ENCODE measurements at places on chromosomes 12 and 14.

GRCh38 chr14:64838656-64839055 is 41.1 kb downstream of the SPTB start:
- no peak for DNase-seq

- no peak for DNase-seq
Observed at GRCh38 chr14:44640416-44640815, 133.3 kb upstream of the FSCB start.

DNA sequence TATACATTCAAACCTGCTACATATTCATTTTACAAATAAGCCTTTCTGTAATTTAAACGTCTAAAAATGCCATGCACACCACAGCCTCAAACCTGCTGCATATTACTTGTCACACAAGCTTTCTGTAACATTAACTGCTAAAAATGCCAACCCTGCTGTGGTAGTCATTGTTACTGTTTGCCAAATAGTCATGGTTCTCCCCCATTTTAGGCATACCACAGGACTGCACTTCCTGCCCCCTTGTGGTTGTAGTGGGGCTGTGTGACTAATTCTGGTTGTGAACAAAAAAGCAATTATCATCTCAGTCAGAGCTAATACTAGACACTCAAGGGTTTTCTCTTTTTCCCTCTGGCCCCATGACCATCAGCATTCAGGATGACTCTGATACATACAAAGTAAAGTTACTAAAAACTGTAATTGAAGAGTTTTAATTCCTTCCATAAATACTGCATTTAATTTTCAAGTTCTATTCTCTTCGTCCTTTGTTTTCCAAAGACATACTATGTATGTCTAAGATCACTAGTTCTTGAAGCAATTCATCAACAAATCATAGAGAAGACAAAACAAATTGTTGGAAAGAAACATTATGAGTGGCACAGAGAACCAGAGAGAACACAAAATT is 5.7 kb upstream of the SLC35F4 start:
- no peak for DNase-seq

DNA sequence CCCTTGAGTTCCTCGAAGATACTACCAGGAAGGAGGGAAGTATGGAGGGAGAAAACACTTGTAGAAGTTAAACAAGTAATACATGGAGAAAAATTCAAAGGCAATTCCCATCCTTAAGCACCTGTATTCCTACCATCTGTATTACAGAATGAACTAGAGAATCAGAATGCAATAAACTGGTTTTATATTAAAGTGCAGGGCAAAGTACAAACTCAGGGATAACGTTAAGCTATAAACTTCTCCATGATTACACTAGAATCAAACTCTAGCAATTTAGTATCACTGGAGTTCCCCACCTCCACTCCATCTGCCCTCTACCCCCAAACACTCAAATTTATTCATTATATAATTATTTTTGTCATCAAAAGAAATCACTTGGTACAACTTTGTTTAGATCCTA is 13.1 kb downstream of the PAWR start:
- no peak for DNase-seq

DNA sequence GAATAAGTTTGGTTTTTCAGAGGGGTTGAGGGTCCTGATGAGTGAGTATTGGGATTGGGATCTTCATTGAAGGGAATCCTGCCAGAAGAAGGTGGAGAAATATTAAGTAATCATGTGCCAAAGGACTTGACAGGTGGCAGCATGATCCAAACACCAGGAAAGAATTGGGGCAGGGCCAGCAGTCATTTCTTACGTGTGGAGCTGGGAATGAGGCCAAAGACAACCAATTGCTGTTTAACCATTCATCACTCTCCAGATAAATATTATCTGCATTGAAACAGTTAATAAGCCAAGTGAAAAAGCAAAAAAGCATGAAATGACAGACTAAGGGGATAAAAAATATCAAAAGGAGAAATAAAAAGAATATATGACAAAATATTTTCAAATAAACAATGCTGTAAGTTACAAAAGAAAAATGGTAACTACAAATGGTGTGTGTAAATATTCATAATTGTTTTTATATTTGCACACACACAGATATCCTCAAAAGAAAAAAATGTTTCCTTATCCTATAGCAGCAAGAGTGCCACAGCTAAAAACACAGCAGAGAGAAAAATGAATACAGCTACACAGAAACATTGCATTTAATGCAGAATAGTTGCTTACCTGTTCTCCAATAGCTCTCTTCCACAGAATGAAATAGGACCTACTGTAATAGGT is 26.2 kb downstream of the C2CD5 start:
- no peak for DNase-seq

DNA sequence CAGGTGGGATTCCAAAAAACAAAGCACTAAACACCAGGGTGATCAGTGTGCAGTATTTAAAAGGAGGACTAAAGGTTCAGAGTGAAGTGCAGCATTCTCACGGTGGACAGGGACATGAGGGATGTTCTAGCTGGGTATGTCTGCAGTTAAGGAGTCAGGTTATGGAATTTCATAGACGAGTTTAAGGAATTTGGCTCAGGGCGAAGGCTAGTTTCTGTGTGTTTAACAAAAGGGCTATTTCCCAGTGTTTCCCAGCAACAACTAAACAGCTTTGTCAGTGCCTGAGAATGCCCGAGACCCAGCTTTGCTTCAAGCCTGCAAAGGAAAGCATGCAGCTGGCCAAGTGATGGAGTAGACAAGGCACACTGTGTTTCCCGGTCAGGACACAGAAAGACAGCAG is 7.0 kb downstream of the KRT1 start:
- DNase-seq, result no peak

GRCh38 chr14:54121466-54122027 is 164.9 kb upstream of the BMP4 start:
- no peak for DNase-seq

DNA sequence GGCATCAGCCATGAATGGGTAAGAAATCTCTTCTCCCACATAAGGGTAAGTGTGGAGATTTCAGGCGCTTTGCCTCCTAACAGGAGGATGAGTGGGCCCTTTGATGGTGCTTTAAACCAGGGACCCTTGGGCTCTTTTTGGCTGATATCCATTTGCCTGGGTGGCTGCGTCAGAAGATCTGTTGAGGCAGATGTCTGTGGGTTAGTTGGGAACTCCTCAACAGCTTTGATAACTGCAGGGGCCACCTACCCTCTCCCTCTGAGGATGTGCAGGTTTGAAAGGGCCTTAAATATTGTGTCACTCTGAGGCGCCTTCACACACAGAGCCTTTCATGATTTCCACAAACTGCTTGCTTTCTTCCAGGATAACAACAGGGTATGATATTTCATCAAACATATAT is 210.7 kb downstream of the PPM1H start:
- DNase-seq, result no peak

GRCh38 chr12:51321882-51322281 is 2.1 kb downstream of the BIN2 start:
- DNase-seq, result no peak

- DNase-seq, result no peak
Observed at GRCh38 chr12:64450057-64450640, 1.8 kb upstream of the TBK1 start.

DNA sequence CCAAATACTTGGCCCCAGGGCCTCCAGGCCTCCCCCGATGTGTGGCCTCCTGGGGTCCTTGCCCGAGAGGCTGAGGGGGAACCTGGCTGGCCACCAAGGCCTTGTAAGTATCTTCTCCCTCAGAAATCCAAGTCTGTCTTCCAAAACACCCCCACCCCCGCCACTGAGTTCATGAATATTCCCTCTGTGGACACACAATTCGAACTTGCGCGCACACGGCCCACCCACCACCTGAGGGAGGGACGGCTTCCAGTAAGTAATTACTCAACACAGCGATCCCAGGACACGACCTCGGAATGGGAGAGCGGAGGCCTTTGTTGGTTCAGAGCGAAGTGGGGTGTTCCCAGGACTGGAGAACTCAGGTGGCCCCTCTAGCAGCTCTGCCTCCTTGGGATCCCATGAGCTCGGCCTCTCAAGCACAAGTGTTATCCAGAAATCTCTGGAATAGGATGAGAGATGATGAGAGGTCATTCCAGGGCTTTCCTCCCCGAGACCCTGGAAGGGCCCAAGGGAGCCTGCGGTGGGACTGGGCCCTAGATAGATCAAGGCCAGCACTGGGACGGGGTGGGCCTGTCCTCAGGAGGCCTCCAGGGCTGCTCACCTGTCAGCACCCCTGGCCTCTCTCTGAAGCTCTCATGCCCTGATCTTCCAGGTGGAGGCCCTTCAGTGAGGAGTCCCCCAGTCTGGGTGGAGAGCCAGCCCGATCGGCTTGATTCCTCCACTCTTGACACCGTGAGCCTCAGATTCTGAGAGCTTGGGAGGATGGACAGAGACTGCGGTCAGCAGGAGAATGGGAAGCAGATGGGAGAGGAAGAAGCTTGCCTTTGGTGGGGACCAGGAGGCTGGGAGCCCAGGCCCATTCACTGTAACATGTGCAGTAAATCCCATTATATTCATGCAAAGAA is 219.0 kb upstream of the RTL1 start:
- DNase-seq, result no peak

GRCh38 chr14:75842551-75842950 is 139.2 kb downstream of the TGFB3 start:
- no peak for DNase-seq

DNA sequence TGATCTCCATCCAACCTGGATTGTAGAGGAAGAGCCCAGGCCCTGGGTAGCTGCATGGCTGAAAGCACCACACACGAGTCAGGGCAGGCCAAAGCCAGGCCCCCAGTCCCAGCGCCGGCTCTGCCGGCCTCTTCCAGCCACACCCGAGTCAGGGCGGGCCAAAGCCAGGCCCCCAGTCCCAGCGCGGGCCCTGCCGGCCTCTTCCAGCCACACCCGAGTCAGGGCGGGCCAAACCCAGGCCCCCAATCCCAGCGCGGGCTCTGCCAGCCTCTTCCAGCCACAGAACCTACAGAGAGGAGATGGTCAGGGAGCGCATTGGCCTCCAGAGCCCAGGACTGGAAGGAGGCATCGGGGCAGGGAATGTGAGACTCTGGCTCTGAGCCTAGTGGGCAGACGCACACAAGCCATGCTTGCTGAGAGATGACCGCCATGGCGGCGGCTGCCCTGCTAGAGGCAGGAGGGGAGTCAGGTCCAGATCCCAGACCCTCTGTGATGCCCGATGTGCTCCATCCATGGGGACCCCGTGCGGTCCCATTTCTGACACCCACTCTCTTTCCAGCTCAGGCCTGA is 30.2 kb downstream of the BEGAIN start:
- DNase-seq, result no peak

GRCh38 chr14:68661226-68662225 is 131.3 kb downstream of the ZFP36L1 start:
- DNase-seq, result no peak

DNA sequence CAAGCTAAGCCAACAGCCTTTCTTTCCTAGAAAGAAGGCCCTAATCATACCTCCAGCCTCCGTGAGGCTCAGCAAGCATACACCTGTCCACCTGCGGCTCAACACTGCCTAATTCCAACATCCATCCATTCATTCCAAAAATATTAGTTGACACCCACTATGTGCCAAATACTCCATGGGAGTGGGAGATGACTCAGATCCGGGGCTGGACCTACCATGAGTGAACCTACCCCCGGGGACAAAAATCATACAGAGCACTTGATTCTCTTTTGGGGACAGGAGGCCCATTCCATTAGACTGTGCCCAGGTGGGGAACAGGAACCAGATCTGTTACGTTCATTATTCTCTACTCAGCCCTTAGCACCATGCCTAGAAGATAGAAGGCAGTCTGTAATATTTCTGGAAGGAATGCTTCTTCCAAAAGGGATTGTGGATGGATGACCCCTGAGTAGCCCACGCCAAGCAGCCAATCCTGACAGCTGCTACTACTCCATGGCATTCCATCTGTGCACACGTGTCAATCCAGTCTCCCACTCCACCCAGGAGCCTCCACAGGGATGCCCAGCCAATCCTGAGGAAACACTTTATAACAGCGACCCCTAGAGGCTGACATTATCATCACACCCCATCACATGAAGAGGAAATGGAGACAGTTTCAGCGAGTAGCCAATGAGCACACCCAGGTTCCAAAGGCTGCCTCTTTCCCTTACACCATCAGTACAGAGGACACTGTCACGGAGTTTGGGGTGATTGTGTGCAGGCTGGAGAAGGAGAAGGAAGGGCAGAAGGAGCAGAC is 170.7 kb downstream of the ESRRB start:
- no peak for DNase-seq

DNA sequence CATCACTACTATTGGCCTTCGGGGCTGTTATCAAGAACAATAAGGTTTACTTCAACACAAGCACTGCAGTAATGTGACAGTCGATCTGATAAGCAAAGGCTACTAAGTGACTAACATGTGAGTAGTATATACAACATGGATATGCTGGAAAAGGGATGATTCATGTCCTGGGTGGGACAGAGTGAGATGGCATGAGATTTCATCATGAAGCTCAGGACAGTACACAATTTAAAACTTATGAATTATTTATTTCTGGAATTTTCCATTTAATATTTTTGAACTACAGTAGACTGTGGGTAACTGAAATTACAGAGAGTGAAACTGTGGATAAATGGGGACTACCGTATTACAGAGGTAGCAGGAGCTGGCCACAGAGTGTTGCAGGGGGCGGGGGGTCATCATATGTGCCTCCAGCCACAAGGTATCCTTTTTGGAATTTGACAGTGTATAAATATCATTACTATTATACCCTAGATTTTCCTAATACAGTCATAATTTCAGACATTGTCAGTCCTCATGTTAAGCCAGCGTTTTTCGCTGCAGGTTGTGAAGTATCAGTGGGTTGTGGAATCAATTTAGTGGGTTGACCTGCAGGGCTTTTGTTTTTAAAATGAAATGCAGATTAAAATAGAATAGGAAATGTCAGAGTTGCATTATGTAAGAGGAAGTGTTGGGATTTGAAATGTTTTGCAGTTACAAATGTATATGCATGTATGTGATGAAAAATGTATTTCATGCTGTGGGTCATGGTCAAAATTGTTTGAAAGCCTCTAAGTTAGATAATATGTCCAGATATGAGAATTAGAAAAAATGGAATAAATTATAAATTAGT is 148.0 kb upstream of the NUDT4 start:
- no peak for DNase-seq

- DNase-seq, result no peak
Observed at GRCh38 chr12:30878024-30878423, 48.5 kb upstream of the TSPAN11 start.

DNA sequence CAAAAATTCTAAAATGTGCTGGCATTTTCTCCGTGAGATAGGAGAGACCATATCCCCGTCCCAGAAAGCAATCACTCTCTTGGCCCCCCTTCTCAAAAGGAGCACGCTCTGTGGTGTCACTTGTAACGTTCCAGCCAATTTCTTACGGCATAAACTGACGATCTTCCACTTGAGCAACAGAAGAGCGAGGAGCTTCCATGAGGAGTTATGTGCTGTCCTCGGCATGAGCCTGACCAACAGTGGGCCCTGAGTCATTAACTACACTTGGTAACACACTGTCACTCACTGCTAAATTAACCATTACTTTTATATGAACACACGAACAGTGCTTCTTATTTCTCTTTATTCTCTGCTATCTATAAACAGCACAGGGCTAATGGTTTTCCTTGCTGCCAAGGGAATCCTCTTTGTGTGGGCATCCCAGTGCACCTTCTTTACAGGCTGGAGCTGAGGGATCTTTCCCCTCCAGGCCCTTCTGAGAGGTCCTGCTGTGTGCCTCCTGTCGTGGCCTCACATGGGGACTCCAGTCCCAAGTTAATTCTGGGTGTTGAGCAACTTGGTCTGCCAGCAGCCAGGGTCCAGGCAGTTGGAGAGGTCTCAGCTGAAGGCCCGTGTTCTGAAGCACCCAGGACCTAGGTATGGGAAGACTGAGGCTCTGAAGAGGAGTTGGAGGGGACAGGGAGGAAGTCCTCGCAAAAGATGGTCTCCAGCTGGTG is 9.4 kb downstream of the SLC6A13 start:
- no peak for DNase-seq

- DNase-seq, result no peak
Observed at GRCh38 chr12:82019533-82019932, 260.4 kb upstream of the PPFIA2 start.

Data from NCI-H2227 treated with DMSO at 0.1 percent for 48 hours (cell line).